ENCODE measurements at places on chromosomes 2 and 18.

DNA sequence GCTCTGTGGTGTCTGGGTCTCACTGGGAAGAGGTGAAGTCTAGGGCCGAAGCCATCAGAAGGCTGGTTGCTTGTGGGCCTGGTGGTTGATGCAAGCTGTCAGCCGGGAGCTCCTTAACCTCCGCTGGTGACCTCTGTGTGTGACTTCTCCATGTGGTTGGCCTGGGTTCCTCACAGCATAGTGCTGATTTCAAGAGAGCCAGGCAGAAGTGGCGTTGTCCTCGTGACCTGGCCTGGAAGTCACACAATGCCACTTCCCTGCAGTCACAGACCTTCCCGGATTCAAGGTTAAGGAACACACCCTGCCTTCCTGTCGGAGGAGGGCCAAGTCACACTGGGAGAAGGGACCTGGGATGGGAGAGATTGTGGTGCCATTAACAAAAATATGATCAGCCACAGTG lies 303.7 kb upstream of the HS6ST1 start:
- no peak for DNase-seq

DNA sequence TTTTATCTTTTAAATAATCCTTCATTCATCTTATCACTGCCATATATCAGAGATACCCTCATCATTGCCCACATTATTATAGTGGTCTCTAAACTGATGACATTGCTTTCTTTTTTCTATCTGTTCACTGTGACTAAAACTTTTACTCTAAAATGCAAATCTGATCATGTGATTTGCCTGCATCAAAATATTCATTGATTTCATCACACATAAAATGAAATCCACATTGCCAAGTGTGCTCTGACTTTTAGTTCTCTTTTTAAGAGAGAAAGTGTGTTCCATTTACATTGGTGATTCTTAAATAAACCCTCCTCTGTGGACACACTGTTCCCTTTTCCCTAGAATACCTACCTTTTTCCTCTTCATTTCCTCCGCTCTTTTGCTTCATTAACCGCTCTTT lies 7.5 kb downstream of the REL start:
- no peak for DNase-seq

DNA sequence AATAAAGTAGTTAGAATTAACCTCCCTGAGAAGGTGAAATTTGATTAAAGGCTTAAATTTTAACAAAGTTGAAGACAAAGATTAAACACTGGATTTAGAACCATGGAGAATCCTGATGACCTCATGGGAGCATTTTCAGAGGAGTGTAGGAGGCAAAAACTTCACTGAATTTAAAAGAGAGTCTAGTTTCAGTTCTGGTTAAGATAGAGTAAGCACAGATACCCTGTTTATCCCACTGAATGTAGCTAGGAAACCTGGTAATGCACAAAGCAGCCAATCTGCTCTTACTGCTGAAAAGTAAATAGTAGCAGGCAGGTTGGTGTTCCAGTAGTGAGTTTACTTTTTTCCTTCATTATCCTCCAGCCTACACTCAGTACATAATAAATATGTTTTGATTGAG lies 654.9 kb upstream of the SYT4 start:
- DNase-seq, result no peak

DNA sequence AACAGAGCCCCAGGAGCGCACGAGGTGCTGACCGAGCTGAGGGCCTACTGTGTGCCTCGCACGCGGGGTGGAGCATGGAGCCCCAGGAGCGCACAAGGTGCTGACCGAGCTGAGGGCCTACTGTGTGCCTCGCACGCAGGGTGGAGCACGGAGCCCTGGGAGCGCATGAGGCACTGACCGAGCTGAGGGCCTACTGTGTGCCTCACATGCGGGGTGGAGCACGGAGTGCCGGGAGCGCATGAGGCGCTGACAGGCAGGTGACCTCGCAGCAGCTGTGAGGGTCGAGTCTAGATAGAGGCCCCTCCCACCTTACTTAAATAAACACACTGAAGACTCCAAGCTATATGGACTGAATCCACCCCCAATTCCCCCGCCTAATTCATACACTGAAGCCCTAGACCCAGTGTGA lies 60.3 kb downstream of the EIPR1 start:
- DNase-seq, result no peak

GRCh38 chr2:130972410-130972809 lies 120.8 kb downstream of the FAM168B start:
- DNase-seq, result no peak

DNA sequence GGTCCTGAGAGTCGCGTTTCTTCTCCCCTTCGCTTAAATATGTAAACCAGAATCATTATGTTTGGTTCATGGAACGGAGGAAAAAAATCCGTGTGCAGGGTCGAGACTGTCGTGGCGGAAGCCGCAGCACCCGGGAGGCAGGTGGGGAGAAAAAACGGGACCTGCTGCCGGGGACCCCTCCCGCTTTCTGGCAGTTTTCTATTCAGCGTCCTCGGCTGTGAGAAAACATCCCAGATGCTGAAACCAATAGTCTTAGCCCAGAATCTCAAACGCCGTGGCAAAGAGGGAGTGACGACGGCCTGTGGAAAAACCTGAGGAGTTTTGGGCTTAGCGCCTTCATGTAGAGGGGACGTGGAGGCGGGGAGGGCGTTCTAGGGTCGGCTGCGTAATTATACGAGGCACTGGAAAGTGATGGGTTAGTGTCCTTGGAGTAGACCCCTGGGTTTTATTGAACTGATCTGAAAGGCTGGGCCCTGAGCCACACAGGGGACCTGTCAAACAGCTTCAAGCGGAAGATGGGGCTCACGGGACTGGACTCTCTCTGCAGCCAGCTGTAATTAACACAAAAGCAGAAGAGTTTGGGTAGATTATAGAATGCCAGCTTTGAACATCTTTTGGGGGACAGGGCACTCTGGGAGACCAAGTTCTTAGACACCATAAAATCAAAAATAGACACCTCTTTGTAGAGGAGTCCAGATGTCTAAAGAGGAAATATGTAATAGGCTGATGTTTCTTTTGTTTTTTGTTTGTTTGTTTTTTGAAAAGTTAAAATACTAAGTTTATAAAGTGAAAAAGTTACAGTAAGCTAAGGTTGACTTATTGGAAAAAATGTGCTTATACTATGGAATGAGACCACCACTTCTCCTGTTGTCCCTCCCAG lies 834 bp upstream of the BUB1 start:
- DNase-seq, result no peak

- DNase-seq, result no peak
Observed at GRCh38 chr2:113281910-113282746, 3.4 kb upstream of the PAX8 start.

- no peak for DNase-seq
Observed at GRCh38 chr2:101270700-101271259, 18.1 kb downstream of the CNOT11 start.

DNA sequence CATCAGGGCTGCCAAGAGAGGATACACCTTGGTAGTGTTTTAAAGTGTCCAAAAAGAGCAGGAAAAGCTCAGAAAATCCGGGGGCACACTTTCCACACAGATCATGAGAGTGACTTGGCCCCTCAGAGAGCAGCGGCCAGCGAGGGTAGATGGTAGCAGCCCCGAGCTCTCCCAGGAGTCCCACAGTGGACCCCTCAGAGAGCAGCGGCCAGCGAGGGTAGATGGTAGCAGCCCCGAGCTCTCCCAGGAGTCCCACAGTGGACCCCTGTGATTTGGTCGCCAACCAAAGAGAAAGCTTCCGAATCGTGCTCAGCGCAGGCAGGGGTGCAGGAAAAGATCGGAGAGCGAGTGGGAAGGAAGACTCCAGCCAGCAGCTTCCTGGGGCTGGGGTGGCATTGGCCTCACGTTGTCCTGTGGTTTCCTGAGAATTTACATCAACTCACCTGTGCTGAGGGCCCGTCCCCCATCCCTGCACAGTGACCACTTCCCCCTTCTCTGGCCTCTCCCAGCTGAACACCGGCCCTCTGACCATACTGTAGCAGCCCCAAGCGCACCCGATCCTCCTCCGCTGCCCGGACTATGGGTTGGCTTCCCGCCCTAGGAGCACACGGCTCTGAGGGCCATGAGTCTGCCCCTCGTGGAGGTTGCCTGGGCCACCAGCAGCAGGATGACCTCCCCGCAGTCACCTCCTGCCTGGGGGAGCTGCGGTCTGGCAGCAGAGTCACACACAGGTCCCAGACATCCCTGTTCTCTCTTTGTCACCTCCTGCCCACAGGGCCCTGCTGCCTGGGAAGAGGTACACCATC lies 33.7 kb downstream of the MTERF4 start:
- no peak for DNase-seq

DNA sequence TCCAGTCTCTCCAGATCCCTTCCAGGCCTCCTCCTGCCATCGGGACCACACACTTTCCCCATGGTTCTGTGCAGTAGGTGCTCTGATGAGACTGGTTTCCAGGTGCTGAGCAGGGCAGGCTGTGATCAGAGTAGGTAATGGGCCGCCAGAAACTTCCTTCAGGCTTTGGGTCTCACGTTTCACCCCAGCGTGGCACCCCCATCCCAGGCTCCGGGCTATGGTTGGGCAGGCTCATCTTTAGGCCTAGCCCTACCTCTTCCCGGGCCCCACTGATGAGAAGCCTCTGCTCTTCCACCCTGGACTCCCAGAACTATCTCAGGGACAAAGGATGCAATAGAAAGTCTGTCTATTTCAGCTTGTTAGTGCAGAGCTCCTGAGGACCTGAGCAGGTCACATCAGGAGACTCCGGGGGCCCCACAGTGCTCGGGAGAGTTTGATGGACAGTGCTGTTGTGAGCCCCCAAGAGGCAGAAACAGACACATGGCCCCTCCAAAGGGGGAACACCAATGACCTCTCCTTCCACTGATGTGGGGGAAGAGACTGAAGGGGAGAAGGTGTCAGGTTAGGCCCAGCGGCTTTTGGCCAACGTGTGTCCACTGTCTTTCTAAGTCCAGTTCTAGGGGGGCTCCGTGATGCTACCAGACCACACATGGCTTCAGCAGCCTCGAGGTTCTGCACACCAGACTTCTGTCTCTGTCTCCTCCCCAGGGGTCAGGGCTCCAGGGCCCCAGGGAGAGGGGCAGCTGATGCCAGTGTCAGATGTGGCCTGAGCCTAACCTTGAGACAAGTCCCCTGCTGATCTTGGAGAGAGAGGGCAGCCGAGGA lies 5.8 kb upstream of the PROM2 start:
- DNase-seq, result no peak

GRCh38 chr18:68734308-68734707 lies 19.4 kb upstream of the TMX3 start:
- no peak for DNase-seq

DNA sequence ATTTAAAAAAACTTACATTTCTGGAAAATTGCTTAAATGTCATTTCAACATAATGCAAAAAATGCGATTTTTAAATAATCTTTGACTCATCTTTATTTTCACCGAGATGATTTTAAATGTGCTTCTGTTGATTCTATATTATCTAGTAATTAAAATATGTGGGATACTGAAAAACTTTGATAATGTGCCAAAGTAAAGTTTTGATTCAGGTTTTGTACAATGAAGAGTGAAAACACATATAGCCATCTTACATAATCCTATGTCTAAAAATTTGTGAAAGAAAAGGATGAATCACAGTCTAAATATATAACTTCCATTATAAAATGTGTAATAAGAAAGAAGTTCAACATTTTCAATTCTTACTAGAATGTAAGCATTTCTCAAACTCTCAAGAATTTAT lies 204.3 kb upstream of the ZC3H15 start:
- no peak for DNase-seq

DNA sequence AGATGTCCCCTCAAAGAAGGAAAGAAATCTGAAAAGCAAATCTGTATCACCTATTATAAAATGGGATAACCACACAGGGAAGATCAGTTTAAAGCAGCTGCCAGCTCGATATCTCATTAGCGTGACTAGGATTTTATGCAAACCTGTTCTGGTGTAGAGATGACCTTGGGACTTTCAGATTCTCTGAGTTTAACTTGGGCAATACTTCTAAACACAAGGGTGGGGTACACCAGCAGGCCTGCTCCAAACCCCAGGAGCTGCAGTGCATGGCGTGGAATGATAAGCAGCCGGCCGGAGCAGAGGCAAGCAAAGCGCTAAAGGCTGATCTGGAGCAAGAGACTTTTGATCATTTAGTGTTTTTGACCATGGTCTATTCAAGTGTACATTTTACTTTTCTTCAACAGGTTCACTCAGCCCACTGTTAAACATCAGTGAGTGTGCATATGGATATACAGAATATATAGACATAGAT lies 4.7 kb downstream of the SERTAD2 start:
- no peak for DNase-seq

DNA sequence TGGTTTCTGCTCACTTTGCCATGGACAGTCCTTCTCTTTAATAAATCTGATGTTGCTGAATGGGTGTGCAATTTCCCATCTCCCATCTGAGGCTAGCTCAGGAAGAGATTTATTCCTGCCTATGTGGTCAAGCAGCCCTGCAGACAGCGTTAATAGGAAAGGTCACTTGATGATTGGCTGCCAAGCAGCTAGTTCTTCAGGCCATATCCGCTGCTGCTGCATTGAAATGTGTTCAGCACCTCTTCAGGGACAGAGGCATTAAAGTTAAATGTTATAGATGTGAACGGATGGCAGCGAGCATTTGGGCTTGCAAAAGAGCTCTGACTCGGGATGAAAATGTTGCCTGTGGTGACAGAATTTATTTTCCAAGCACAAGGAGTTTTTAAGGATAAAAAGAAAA lies 474.2 kb downstream of the PIK3C3 start:
- DNase-seq, result no peak

DNA sequence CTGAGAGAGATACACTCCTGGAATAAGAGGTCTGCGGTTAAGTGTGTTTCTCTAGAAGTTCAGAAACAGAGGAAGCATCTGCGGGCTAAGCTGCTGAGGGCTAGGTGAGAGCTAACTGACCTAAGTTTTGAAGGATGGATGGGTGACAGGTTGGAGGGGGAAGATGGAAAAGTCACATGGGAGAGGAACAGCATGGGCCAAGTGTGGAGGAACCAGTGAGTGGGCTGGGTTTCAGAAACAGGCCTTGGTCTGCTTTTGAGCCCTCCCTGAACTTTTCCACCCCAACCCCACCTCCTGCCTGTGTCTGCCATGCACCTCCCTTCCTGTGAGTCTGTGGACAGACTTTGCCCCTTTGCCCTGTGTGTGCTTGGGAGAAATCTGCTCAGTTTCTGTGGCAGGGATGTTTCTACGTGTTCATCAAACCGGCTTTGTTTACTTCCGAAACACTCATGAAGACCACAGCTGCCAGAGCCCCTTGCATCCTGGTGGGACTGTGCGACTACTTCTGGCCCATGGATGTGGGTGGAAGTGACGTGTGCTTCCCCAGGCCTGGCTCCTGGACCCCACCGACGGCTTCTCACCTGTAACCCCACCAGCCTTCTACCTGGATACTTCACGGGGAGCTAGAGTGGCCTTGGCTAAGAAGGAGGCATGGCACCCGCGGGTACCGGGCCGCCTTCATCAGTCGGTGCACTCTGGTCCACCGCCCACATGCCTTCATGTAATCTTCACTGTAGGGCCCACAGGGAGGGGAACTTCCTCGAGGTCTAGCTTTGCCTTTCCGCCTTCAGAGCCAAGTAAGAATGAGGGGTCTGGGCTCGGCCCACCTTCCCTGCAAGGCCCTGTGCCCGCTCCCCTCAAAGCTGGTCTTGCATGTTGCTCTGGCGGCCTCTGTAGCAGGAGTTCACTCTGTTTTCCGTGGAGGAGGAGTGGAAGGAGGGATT lies 1.4 kb upstream of the HPCAL1 start:
- no peak for DNase-seq
